ENCODE measurements at places on chromosomes 1 and 21.

- no peak for DNase-seq
These were observed 1410.1 kb downstream of the MRPL39 start for GRCh38 chr21:24197132-24197643.

- DNase-seq: no peak
These were observed 2.7 kb upstream of the PIGC start for GRCh38 chr1:172446547-172446946.

GRCh38 chr1:171219346-171220080, 28.8 kb upstream of the FMO1 start:
- peak; percentile 84 for DNase-seq

DNA sequence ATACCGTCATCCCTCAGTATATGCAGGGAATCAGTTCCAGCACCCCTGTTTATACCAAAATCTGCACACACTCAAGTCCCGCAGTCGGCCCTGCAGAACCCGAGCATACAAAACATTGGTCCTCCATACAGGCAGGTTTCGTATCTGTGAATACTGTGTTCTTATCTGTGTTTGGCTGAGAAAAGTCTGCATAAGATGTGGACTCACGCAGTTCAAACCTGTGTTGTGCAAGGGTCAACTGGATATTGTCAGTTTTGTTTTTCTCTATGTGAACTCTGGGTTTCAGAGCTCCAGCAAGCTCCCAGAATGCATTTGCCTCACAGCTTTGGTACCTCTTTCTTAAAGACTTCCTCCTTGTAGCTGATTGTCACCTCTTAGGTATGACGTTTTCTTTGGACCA, 100.6 kb downstream of the NR5A2 start:
- no peak for DNase-seq

DNA sequence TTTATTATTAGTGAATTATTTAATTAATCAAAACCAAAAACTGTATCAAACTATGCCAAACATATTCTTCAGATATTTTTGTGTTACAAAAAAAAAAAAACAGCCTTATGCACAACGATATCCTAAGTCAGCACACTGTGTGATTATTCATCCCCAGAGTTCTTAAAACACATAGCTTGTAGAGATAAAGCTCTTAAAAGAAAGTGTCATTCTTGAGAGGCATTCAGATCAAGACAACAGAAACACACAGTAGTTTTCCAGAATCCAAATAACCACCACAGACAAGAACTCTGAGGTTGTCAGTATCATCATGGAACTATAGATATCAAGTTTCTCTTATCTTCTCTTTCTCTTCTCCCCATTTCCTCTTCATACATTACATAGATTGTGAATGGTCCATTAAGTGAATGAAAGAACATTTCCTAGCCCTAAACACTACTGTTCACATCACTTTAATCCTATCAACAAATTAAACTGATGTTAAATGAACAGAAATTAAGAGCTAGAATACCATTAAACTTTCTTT, 13.5 kb downstream of the ZZZ3 start:
- no peak for DNase-seq

DNA sequence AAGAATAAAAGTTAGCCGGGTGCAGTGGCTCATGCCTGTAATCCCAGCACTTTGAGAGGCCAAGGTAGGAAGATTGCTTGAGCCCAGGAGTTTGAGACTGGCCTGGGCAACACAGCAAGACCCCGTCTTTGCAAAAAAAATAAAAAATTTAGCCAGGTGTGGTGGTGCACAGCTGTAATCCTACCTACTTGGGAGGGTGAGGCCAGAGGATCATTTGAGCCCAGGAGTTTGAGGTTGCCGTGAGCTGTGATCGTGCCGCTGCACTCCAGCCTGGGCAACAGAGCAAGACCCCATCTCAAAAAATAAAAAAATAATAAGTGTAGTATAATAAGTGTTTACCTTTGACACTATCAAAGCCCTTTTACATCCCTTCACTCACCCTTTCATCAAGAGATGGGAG, 5.0 kb downstream of the ACTN2 start:
- no peak for DNase-seq

- DNase-seq: no peak
These were observed 16.7 kb upstream of the LSM10 start for GRCh38 chr1:36414384-36414783.

GRCh38 chr1:84300501-84300900, 1.0 kb upstream of the SAMD13 start:
- no peak for DNase-seq

GRCh38 chr1:181637998-181638397, 154.7 kb downstream of the CACNA1E start:
- no peak for DNase-seq

DNA sequence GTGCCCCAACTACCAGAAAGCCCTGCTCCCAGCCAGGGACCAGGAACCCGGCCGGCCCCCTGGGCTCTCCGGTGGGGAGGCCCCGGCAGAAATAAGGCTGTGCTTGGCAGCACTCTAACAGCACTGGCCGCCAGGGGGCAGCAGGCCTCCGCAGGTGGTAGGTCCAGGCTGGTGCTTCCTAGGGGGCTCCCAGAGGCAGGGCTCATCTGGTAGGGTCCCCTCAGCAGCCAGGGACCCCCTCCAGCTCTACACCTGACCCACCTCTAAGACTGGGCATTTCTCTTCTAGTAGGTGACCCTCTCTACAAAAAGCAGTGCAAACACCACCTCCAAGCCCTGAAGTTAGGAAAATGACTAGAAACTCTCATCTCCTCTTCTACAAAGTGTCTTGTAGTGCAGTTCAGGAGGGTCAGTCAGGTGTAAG, 85.6 kb downstream of the STUM start:
- DNase-seq: peak; percentile 56

DNA sequence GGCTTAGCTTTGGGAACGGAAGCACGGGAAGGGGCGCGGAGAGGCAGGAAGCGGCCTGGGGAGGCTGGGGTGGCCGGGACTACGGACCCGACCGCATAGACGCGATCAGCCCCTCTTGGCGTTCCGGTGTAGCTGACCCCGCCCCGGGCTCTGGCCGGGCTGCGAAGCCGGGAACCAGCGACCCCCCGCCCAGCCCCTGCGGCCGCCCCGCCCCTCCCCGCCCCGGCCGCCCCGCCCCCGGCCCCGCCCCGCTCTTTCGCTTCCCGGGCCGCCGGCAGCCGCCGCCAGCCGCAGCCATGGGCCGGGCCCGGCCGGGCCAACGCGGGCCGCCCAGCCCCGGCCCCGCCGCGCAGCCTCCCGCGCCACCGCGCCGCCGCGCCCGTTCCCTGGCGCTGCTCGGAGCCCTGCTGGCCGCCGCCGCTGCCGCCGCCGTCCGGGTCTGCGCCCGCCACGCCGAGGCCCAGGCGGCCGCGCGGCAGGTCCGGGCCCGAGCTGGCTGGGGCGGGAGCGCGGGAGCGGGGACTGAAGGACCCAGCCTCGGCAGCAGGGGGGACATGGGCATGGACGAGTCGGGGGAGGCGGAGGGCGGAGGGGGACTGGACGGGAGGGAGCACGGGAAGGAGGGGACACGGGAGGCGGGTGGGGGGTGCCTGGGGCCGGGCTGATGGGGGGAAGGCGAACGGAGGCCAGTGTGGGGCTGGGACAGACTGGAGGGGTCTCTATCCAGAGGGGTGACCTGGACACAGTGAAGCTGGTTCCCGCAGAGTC, at the start of gene SELENON:
TSS of gene SELENON (plus strand) at position 259 of the 768 bp plus-strand sequence. CDS start at position 297, 38 bp downstream.
- DNase-seq: peak; percentile 50

DNA sequence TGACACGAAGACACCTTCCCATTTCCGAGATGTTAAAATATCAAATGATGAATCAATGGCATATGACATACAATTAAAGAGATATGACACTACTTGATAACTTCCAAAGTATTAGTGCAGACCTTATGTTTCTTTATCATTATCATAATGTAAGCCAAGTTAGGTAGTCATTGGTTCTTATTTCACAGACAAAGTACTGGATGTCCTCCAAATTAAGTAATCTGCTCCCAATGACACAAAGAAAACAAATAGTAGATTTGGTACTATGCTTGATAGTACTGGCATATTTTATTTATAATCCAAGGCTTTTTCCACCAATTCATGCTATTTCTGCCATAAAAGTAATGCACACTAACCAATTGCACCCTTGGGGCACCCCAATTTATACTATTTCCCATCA, 11.9 kb upstream of the NRIP1 start:
- no peak for DNase-seq

GRCh38 chr21:19049567-19049966, 646.0 kb upstream of the TMPRSS15 start:
- no peak for DNase-seq
